ENCODE measurements at places on chromosomes 16 and 17. TPM values are rescaled to one million over a fixed set of nuclear protein-coding genes. Genes with fewer than 3 reads are reported as not detected.

DHX58 gene
- total RNA-seq = 15.9 TPM

GRCh38 chr17:75755205-75755901 is 9.6 kb downstream of the GALK1 start:
- H3K27ac ChIP-seq = no peak overlapping the region
- H3K4me1 ChIP-seq = peaks cover 15% of the 10 kb centered on the region
- no peaks in the 10 kb centered on the region for H3K27me3 ChIP-seq
- no peak for DNase-seq
- H3K36me3 ChIP-seq = no peaks in the 10 kb centered on the region

HEATR9 gene
- not detected for total RNA-seq

TMEM238L gene
- total RNA-seq = not detected

GRCh38 chr17:3636908-3637373 is 381 bp downstream of the CTNS start:
- peaks cover 20% of the 10 kb centered on the region for H3K4me1 ChIP-seq
- H3K27me3 ChIP-seq = no peaks in the 10 kb centered on the region
- peak overlapping the region; percentile 97 for H3K4me3 ChIP-seq
- H3K27ac ChIP-seq = peak overlapping the region; percentile 99
- no peak for DNase-seq

PRAC2 gene
- total RNA-seq = not detected

KRTAP4-5 gene
- total RNA-seq = not detected

GRCh38 chr17:81119223-81120148 is 45.8 kb upstream of the PVALEF start:
- peak overlapping the region; percentile 36 for H3K4me3 ChIP-seq
- peak; percentile 73 for DNase-seq
- H3K27ac ChIP-seq = peak overlapping the region; percentile 90
- H3K27me3 ChIP-seq = no peaks in the 10 kb centered on the region
- peaks cover 74% of the 10 kb centered on the region for H3K4me1 ChIP-seq
- H3K36me3 ChIP-seq = peaks cover 47% of the 10 kb centered on the region

HOXB3 gene
- total RNA-seq = 14.1 TPM

DNA sequence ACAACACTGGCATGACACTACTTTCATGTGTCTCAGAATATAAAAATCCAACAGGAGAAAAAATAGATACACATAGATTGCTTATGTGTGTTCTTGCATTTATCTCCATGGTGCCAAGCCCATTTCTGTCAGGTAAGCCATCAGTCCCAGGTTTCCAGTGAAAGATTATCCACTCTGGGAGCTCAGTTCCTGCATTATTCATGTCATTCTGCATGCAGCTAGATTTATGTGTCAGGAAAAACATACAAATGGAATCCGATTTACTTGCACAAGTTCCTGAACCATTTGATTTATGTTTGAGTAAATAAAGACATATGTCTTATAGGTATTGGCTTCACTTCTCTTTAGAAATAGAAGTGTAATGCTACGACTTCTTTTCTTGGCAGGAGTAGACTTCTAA is 569.7 kb downstream of the KCNJ2 start:
- H3K27ac ChIP-seq = no peak overlapping the region
- no peaks in the 10 kb centered on the region for H3K36me3 ChIP-seq
- H3K4me1 ChIP-seq = no peaks in the 10 kb centered on the region

- no peaks in the 10 kb centered on the region for H3K36me3 ChIP-seq
- H3K27ac ChIP-seq = no peak overlapping the region
- DNase-seq = no peak
- H3K4me3 ChIP-seq = no peak overlapping the region
- no peaks in the 10 kb centered on the region for H3K4me1 ChIP-seq
Measured at GRCh38 chr17:79851461-79851817, 12.2 kb upstream of the CBX4 start.

LIMD2 gene
- total RNA-seq = 30.3 TPM

TBC1D3D gene
- total RNA-seq = not detected

Measured in tibial nerve (tissue), 4 donors.